DMS153 (cell line): ENCODE measurements at places on chromosomes 13 and 19.
A peak's percentile ranks its signal among the peaks of the same experiment; 100 is the strongest.

DNA sequence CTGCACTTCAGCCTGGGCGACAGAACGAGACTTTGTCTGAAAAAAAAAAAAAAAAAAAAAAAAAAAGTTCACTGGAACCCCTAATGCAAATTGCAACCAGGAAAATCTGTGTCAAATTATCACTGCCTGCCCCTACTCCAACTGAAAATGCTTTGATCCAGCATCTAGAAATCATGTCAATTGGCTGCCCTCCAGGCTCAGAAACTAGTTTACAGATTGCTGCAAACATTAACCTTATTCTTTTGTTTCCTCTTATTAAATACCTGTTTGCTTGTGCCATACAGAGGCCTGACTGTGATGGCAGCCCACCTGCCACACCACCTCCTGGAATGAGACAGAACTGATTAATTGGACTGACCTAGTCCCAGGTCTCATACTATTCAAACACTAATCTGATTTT lies 18.6 kb upstream of the AKT2 start:
- DNase-seq = no peak

DNA sequence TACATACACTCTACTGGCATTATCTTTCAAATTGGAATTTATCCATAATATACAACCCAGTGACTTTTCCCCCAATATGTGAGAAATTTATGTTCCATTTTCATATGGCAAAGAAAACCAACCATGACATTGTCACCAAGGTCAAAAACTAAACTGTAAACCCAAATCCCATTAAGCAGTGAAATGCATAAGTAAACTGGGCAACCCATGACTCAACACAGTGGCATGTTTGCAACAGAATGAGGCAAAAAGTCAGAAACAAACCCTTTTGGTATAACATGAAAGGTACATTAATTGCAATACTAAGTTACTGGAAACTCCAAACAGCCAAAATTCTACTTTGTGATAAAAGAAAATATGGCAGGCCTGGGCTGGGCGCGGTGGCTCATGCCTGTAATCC lies 4.9 kb downstream of the ZNF878 start:
- no peak for DNase-seq

- no peak for DNase-seq
Observed at GRCh38 chr13:32733690-32734089, 147.4 kb downstream of the PDS5B start.

- DNase-seq = no peak
Observed at GRCh38 chr19:49361438-49362047, 673 bp downstream of the TEAD2 start.

GRCh38 chr19:2556221-2557092 lies 80.5 kb downstream of the GADD45B start:
- no peak for DNase-seq

GRCh38 chr19:15154002-15154612 lies 46.7 kb downstream of the NOTCH3 start:
- DNase-seq = no peak

GRCh38 chr13:24348385-24348784 lies 39.0 kb downstream of the C1QTNF9 start:
- no peak for DNase-seq

GRCh38 chr19:2483084-2483483 lies 7.2 kb downstream of the GADD45B start:
- no peak for DNase-seq

DNA sequence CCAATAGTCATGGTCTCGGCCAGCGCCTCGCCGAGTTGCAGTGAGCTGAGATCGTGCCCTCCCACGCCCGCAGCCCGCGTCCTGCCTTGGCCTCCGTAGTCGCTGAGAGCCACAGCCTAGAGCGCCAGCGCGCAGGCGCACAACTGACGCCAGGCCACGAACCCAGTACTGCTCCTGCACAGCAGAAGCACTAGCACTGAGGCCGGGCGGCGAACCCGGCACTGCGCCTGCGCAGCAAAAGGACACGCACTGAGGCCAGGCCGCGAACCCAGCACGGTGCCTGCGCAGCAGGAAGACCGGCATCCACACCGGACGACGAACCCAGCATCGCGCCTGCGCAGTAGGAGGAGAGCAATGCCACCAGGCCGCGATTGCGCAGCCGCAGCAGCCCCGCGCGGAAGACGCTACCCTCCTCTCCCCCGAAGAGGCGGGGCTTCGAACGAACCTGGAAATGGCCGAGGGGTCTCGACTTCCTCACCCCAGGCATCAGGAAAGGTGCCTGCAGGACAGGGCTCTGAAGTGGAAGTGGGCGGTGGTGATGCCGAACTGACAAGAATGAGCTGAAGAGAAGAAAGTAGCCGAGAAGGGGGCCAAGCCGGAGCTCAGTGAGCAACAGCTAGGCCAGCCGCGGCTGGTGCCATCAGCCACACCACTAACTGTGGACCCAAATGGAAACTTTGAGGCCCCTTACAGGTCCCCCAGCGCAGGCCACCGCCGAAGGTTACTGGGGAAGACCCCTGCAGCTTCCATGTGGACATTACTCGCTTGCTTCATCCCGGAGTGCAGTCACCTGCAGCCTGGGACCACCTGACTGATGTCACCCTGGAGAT lies 7.5 kb downstream of the F10 start:
- no peak for DNase-seq

GRCh38 chr13:46149272-46150133 lies 32.5 kb downstream of the LCP1 start:
- DNase-seq = no peak

DNA sequence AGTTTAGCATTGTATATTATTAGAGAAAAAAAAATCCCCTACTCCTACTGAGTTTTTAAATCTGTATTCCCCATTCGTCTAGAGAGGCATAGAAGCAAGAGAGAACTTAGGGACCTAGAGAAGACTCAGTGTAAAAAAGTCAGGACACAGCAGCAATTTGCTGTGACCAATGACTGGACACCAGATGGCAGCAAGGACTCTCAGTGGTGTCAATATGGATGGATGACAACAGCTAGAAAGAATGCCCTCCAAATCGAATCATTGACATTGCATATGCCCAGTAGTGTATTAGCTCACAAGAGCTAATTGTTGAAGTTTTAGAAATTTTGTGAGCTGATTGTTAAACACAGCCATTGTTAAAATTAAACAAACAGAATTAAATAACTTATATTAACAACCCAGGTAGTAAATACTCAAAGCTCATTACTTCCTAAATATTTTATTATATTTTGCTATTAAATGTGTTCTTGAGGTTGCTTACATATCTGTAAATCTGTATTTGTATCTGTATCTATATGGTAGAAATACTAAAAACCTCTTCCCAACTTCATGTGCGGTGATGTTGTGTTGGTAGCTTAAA lies 43.9 kb downstream of the SIAH3 start:
- DNase-seq = peak; percentile 36

DNA sequence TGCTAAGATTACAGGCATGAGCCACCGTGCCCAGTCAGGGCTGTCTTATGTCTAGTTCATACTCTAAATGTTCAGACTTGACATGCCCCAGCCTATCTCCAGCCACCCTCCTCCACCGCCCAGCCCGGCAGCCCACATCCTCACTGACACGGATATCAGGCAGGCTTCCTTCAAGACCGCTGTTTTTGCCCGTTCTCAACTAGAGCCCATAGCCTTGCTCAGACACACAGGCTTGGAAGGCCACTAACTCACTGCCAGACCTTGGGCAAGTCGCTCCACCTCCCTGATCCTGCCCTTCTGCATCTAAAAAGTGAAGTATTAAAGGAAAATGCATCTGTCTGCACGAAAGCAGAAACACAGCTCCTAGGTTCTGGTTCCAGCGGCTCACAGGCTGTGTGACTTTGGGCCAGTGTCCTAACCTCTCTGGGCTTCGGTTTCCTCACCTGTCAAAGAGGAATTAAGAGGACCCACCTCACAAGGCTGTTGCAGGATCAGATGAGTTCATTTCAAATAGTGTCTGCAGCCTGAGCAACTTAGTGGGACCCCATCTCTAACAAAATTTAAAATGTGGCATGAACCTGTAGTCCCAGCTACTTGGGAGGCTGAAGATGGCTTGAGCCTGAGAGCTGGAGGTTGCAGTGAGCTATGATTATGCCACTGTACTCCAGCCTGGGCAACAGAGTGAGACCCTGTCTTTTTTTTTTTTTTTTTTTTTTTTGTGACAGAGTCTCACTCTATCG lies 14.5 kb upstream of the CERS4 start:
- no peak for DNase-seq

DNA sequence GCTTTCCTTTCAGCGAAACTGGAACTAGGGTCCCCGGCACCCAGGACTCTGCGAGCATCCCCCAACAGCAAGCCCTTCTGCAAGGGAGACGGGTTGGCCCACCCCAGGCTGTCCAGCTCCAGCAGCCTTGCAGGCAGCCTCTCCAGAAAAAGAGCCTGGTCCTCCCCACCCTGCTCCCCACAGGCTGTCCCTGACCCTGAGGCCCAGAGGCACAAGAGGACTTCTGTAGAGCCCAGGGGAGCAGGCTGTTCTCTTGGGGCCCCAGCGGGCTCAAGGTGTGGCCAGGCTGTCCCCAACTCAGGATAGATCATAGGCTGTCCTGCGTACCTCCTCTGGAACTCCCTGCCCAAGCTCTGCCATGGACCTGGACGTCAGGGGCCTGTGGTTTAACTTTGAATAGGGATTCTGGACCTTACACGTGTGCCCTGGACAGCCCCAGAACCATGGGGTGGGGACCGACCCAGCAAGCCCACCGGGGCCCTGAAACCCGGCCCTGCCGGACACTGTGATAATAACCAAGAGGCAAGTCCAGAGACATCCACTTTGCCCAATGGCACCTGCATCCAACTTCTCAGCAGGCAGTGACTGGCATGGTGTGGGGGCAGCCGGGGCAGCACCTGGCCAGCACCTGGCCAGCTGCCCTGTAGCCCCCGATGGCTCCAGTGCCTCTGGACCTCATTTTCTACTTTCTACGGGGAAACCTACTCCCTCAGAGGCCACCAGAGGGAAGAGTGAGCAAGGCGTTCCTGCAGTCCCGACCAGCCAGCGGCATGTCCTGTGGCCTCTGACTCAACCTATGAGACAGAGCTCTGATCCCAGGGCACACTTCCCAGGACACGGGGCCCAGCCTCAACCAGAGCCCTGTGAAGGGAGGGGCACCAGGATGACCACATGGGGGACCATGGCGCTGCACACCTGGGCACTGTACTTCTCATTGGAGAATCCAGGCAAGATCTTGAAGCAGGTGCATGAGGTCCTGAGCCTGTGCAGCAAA lies 50.9 kb upstream of the TPM4 start:
- DNase-seq = no peak

GRCh38 chr19:44684892-44685863 lies 13.8 kb upstream of the CEACAM16 start:
- DNase-seq = no peak

DNA sequence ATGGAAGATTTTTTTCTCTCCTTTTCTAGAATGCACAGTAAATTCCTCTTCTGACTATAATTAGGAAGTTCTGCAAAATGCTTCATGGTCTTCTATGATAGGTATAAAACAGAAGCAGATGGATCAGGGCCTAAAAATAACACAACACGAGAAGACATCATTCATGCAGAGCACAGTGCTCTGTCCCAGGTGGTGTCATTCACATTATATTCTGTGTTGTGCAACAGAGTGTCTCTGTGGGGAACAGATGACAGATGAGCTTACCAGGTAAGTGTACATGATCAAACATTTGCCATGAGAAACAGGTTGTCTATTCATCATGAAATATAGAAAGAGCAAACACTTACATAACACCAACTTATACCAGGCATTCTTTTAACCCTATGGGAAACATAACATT lies 288.3 kb downstream of the KCTD12 start:
- DNase-seq = peak; percentile 73

DNA sequence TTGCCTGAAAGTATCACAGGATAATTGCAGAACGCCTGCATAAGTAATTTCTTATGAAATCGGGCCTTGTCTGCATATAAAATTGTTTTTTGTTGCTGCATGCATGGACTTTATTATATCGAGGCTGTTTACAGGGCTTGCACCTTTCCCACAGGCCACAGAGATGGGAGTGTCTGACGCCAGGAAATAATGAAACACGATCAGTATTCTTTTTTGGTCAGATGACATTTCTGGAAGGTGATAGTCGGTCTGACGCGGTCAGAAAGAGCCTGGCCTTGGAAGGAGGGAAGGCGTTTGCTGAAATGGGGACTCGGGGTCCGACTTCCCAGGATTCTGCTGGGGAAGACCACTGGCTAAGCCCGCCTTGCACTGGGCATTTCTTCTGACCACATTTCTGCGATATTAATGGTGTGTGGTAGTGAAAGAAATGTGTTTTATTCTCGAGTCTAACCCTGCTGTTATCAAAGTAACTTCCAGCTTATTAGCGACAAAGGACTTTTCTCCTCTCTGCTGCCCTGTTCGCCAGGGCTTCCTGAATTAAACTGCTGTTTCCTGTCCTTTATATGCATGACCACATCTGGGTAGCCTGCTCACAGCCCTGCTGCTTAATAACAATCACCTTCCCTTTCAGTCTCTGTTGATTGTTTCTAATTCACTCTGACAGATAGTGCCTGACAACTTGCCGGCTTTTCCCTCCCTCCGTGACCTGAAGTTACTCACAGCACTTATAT lies 11.6 kb upstream of the ZNF536 start:
- DNase-seq = no peak
